Stimulated activated naive CD4-positive, alpha-beta T cell treated with Interleukin-2 at 50 U/mL for 16 hours (primary cell): ENCODE measurements at places on chromosomes 1 and 21.

DNA sequence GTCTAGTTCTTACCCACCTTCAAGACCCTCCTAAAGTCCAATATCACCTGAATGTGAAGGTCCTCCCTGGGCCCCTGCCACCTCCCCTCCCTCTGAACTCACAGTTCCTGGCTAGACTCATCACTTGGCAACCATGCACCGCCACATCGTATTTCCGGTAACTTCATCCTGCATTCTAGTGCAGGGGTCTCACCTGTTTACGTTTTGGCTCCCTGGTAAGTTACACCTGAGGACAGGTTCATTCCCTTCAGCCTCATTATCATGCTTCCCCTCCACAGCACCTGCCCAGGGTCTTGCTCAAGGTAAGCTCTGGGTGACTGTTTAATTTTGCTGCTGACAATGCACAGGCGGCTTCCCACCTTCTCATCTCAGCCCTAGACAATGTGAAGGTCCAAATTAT, 93.1 kb downstream of the MIS18A start:
- no peak for DNase-seq

GRCh38 chr1:53535226-53535625, 76.0 kb downstream of the DMRTB1 start:
- no peak for DNase-seq

- no peak for DNase-seq
These were observed 103.2 kb upstream of the SLC25A33 start for GRCh38 chr1:9435854-9436640.

- no peak for DNase-seq
These were observed 60.0 kb upstream of the FGGY start for GRCh38 chr1:59236721-59237545.

DNA sequence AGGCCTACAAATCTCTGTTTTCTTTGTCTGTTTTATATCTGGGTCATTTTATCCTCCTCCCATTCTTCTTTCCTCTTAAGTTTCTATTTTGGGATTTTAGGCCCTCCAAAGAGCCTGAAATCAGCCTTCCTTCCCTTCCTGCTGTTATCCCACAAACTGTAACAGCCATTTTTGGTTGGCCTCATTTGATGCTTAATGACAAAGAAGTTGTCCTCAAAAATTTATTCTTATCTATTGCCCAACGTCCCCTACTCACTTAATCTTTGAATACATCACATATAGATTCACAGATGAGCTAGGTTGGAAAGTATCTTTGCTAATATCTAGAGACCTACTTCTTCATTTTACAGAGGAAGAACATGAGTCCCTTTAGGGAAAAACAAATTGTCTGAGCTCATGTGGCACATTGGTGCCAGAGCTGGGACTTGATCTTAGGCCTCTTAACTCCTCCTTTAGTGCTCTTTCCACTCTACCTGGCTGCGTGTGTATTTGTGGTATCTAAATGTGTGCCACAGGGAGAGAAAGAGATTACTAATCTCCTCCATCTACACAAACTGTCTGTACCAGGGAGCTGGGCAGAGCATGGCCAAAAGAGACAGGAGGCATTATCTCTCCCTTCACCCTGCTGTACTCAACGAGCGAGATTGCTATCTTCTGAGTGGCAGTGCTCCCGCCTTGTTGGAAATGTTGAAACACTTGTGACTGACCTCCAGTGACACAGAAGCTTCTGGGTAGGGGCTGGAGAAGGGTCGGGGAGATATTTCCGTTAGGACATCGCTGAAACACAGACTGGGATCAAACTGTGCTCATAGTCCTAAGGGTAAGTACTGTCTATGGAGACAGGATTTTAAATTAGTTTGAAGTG, 30.1 kb downstream of the RHEX start:
- no peak for DNase-seq

DNA sequence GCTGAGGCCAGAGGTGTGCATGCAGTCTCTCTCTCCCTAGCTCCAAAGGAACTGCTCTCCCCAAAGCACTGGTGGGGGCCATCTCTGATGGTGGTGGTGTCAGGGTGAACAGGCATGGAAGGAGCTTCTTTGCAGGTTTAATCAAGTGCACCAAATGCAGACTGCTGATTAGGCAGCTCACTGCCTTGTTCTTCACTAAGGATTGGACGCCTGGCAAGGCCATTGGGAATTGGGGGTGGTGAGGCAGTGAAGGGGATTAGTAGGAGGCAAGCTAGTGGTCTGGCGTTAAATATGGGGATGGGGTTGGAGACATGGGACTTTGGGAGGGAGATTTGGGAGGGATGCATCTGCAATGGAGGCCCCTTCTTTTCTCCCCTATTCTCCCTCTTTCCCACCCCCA, 1.5 kb downstream of the CACNA1E start:
- DNase-seq: no peak

GRCh38 chr1:55781944-55782482, 566.8 kb upstream of the USP24 start:
- no peak for DNase-seq
